ENCODE measurements at places on chromosomes 13 and 19. TPM values are rescaled to one million over a fixed set of nuclear protein-coding genes. Genes with fewer than 3 reads are reported as not detected.

- DNase-seq: no peak
Observed at GRCh38 chr13:95207769-95208366, 93.4 kb downstream of the ABCC4 start.

DNA sequence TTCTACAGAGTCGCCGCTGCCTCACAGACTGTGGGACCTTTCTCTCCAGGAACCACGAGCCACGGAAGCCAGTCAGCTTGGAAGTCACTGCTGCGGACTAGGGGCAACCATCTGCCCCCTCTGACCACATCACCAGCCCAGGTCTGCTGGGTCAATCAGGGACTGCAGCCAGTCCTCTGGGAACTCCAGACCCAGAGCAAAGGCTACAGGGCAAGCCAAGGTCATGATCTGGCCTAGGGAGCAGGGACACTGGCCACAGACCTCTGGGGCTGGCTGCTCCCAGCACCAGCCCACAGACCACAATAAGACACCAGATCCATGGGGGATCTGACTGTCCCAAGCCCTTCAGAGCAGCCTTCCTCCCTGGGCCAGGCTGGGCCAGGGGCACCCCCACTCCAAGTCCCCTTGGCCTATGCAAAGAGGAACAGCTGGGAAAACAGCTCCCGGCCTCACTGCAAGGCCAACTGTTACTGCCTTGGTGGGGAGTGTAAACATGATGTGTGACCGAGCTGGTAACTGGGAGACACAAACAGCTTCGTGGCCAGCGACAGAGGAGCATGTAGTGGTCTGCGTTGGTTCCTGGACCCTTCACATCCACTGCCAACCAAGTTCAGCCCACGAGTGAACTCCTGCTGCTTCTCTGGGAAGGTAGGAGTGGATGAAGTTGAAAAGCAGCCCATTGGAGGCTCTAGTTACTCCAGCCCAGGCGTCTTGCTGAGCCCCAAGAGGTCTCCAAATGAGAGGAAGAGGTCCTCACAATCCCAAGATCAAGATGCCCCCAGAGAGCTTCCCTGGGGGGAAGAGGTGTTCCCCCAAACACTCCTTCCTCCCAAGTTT is 1.5 kb downstream of the AKT2 start:
- DNase-seq: no peak

DNA sequence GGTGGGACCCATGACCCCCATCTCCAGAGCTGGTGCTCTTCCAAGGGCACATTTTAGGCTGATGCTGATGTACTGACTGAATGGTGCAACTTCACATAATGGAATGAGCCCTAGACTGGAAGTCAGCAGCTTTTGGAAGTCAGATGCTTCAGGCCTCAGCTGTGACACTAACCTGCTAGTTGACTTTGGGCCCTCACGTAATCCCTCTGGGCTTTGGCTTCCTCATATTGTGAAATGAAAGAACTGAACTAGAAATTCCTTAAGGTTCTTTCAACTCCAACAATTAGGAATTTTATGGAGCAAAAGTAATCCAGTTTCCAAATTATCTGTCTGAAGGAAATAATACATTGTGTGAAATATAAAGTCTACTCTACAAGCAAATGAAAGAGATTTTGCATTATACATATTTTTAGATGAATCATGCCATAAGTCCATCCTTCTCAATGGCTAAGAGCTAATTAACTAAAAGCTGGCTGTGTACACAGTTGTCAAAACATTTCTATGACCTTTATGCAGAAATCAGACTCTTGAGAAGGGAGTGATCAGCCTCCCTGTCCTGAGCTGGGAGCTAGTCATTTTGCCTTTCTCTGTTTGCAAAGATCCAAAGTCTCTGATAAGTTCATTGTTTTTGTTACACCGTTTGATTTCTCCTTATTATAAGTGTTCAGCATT is 204.2 kb downstream of the DCLK1 start:
- no peak for DNase-seq

KLHL1 gene
- total RNA-seq: 0.87 TPM

COL4A1 gene
- 35.5 TPM for total RNA-seq

DNA sequence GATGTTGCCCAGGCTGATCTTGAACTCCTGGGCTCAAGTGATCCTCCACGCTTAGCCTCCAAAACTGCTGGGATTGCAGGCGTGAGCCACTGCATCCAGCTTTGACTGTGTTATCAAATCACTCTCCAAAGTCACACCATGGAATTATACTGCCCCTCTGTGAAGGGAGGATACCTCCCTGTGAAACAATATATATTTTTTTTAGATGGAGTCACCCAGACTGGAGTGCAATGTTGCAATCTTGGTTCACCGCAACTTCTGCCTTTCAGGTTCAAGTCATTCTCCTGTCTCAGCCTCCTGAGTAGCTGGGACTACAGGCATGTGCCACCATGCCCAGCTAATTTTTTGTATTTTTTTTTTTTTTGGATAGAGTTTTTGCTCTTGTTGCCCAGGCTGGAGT is 7.7 kb downstream of the TYK2 start:
- no peak for DNase-seq
